ENCODE measurements at places on chromosomes 5 and 9.

- DNase-seq = no peak
These were observed 56.1 kb upstream of the PHYKPL start for GRCh38 chr5:178288401-178289368.

DNA sequence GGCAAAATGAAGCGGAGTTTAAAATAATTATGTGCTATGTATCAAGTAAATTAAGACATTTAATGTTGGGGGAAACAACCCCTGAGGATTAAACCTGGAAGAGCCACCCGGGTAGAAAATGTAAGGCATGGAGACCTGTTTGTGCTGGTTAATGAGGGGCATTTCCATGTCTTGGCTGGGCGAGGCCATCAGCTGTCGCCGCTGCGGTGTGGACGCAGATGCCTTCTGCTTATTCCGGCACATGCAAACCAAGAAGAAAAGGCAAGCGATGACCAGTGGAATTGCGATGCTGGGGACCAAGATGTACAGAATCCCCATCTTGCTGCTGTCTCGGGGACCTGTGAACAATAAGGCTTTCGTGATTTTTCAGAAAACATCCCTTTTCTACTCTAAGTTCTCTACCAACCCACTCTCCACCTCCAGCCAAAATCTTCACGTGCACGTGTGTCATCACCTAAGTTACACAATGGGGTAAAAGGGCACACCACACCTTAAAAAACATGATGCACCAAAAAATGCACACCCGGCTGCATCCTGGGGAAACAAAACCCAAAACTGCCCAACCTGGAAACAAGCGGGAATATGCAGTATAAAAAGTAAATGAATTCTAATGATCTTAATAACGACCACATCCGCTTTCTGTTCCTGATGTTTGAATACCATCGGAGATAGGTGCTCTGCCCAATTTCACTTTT lies 223.5 kb downstream of the ROR2 start:
- DNase-seq = no peak

DNA sequence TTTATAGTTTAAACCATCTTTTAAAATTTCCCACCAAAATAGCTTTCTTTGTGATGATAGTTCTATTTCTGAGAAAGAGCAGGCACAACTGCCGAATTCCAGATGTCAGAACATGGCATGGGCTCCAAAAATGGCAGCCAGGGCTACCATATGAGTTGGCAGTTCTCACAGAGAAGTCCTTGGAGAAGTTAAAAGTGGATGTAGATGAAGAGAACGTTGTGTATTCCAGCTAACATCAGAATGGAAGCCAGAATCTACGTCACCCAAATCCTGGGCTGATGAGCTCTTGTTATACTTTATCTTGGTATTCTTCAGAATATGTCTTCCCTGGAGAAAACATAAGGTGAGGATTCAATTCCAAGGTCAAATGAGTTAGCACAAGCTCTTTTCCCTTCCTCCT lies 66.9 kb upstream of the BASP1 start:
- DNase-seq = no peak

DNA sequence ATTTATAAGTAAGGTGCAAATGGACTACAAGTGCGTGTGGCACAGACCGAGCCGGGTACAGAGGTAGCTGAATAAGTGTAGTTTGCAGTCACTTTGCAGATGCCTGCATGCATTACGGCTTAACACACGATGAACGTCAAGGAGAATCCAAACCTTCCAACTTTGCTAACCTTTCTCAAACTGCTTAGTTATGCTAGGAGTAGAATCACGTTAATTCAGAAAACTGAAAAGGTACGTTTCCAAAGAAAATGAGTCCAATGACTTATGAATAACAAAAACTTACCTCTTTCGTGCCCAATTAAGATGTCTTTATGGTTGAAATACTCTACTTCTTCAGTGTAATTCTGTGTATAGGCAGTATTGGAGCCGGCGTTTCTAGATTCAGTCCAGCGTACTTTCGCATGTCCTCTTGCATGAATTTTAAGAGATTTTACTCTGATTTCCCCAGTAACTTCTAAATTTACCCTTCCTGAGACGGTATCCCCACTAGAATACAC lies 539 bp downstream of the ARRDC3 start:
- no peak for DNase-seq

- DNase-seq = no peak
These were observed 63.2 kb upstream of the RPS23 start for GRCh38 chr5:82341325-82341724.

- DNase-seq = no peak
These were observed 44.8 kb upstream of the ALDOB start for GRCh38 chr9:101480386-101480785.

GRCh38 chr9:80792726-80793125 lies 896.6 kb downstream of the TLE1 start:
- DNase-seq = no peak

- DNase-seq = no peak
These were observed 28.0 kb downstream of the RFK start for GRCh38 chr9:76366275-76366674.

- no peak for DNase-seq
These were observed 4.4 kb downstream of the PHF2 start for GRCh38 chr9:93580654-93581380.

DNA sequence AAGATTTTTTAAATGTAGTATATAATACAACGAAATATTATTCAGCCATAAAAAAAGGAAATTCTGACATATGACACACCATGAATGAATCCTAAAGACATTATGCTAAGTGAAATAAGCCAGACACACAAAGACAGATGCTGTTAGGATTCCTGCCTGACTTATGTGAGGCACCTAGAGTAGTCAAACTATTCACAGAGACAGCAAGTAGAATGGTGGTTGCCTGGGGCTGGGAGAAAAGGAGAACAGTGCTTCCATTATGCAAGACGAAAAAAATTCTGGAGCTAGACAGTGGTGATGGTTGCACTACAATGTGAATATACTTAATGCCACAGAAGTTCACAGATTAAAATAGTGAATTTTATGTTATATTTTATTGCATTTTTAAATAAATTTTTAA lies 66.8 kb downstream of the SPOCK1 start:
- DNase-seq = no peak

DNA sequence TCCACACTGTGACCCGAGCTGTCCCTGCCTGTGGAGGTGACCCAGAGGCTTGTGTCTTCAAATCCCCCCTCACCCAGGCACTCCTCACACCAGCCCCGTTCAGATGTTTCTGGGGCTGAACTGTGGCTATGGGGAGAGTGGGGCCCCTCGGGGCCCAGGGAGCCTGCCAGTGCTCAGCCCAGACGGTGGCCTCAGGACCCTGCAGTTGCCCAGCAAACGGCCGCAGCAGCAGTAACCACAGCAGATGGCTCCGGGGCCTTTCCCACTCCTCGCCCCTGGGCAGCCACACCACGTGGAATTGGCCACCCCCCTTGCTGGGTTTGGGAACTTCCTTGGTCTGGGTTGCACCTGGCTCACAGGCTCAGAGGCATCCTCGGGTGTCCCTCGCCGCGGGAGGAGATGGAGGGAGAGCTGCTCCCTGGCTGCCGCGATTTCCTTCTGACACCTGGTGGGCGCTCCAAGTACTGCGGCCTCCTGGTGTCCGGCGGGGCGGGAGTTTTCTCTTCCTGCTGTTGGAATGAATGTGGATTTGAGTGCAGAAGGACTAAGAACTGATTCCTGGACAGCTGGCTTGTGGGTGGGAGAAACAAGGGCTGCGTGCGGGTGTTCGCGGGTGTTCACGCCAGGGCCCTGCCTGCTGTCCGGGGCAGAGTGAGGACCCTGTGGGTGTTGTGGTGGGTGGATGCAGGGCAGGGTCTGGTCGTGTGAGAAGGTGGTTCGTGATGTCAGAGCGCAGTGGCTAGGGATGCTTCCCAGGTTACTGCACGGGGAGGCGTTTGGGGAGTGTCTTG lies 97.5 kb downstream of the COL5A1 start:
- peak; percentile 20 for DNase-seq

DNA sequence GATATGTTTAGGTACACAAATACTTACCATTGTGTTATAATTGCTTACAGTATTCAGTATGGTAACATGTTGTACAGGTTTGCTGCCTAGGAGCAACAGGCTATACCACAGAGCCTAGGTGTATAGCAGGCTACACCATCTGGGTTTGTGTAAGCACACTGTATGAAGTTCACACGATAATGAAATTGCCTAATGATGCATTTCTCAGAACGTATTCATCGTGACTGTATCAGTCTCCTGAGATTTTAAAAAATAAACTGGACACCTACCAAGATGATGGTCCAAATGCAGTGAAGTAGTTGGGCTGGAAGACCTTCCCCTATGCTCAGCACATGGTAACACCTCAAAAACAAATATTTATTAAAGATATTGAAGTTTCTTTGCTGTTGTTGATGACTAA lies 103.3 kb upstream of the NFIB start:
- DNase-seq = no peak

GRCh38 chr9:38066914-38067858 lies 1.8 kb downstream of the SHB start:
- no peak for DNase-seq

DNA sequence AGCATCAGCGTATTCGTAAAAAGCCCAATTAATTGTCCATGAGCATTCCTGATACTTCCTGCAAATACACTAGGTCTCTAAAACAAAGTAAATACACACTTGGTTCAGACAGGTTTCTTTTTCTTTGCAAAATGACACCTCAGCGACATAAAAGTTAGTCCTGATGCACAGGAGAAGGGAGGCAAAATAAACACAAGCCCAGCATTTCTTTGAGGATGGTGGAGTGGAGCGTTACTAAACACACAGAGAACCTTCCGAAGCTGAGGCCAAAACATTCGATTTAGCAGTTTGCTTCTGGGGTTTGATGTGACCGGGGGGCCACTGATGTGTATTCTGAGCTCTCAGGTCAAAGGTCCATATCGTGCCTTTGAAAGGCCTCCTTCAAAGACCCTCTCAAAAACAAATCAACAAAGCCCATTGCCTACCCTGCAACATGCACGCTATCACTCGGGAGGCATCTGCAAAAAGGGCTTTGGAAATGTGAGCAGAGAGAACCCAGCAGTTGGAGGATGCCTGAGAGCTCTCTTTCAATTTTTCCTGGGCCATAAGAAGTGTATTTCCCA lies 268.4 kb upstream of the PANK3 start:
- no peak for DNase-seq

- no peak for DNase-seq
These were observed 541.0 kb downstream of the RAB3C start for GRCh38 chr5:59123595-59124561.

- DNase-seq = no peak
These were observed 26.5 kb upstream of the GPX3 start for GRCh38 chr5:150993826-150994412.

DNA sequence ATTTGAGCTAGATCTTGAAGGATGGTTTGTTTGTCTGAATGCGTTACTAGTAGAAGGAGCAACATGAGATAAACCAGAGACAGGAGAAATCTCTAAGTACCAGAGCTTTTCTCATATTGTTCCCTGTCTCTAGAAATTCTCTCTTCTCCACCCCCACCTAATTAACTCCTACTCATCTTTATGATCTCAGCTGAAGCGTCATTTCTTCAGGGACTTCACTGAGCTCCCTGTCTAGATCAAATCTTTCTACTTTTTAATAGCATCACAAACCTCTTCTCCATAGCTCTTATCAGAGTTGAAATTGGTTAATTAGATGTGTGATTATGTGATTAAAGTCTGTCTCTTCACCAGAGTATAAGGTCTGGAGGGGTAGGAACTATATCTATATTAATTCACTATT lies 226.2 kb downstream of the PAPPA start:
- no peak for DNase-seq

- no peak for DNase-seq
These were observed 91.5 kb downstream of the APBA1 start for GRCh38 chr9:69580582-69581214.

GRCh38 chr5:34734326-34734725 lies 78.2 kb downstream of the RAI14 start:
- no peak for DNase-seq

DNA sequence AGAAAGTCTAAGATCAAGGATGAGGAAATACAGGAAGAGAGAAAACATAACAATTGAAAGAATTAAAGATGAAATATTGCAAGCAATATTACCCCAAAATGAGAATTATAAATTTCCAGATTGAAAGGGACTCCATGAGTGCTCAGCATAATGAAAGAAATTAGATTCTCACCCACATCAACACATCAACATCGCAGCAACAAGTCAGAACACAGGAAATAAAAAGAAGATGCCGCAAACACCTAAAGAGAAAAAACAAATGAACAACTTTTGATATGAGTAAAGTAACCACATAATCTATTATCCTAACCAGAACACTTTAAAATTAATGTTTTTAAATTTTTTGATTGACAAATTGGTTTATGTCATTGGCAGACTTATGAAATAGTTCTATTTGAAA lies 318.3 kb upstream of the PTGER4 start:
- no peak for DNase-seq

DNA sequence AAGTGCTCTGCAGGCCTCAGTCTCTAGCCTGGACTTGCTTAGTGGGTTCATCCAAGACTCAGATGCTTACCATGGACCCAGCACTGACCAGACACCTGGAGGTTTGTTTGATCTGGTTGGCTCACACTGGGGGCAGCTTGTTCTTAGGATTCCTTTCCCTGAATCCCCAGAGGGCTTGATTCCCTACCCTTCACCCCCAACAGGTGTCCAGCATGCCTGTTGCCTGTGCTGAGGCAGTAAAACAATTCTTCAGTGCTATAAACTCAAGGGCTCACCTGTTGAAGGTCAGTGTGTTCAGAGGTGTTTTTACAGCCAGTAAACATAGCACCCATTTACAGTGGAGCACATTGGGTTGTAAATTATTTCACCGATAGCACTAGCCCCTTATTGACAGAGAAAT lies 123.8 kb upstream of the KLF4 start:
- DNase-seq = no peak

DNA sequence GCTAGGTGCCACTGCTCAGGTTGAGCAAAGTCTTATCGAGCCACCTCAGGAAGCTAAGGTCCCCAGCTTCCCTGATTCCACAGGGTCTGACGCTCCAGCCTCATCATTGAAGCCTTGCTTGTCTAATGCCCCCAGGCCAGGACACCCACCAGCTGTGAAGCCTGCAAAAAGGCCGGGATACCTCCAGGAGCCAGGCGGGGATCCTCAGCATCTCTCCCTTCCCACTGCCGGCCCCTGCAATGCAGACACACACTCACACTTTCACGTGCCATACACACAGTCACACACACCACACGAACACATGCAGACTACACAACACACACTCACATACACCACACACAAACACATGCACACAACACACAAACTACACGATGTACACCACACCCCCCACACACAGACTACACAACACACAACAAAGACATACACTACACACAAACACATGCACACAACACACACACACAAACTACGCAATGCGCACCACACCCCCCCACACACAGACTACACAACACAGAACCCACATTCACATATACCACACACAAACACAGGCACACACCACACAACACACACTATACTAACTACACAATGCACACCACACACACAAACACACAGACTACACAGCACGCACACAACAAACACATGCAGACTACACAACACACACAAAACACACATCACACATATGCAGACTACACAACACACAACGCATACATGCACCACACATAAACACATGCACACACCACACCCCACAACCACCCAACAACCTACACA lies 17.8 kb upstream of the S1PR3 start:
- no peak for DNase-seq

- no peak for DNase-seq
These were observed 10.3 kb upstream of the RGMB start for GRCh38 chr5:98763001-98763630.

Data from activated T-cell treated with anti-CD3 and anti-CD28 coated beads for 24 hours (primary cell).